ENCODE measurements at places on chromosomes 12 and 14.
A peak's percentile ranks its signal among the peaks of the same experiment; 100 is the strongest.

DNA sequence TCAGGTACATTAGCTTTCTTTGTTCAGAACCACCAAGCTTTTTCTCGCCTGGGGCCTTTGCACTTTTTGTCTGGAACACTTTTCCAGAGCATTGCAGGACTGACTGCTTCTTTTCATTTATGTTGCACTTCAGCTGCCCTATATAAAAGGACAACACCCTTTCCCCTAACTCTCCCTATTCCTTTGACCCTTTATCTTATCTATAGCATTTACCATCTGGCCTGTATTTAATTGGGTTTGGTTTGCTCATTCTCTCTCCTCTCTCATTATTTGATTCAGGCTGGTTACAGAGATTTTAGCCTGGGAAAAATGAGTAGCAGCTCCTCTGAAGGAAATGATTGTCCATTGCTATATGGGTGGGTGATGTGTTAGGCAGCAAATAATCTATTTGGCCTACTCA lies 165.4 kb downstream of the KICS2 start:
- DNase-seq = no peak

DNA sequence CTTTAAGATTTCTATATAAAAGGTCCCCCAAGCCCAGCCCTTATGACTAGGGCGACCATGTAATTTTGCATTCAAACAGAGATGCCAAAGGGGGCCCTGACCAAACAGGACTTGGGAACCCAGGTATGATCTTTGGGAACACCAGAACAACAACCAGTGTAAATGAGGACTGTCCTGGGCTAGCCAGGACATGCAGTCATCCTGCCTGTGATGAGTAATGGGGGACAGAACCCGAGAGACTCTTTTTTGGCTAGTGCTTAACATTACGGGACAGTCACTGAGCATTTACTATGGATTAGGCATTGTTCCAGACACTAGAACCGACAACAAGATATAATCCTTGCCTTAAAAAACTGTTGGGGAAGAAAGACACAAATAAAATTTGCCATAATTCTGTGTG lies 337.3 kb downstream of the CACNA1C start:
- no peak for DNase-seq

GRCh38 chr12:113222730-113223531 lies 1.7 kb downstream of the TPCN1 start:
- peak; percentile 4 for DNase-seq

DNA sequence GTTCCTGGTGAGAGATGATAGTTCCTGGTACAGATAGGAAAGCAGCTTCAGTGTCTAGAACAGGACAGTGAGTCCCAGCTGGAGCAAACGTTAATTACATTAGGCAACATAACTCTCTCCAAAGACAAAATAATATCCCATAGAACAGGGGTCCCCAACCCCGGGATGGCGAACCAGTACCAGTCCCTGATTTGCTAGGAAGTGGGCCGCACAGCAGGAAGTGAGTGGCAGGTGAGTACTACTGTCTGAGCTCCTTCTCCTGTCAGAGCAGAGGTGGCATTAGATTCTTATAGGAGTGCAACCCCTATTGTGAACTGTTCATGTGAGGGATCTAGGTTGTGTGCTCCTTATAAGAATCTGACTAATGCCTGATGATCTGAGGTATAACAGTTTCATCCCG lies 204.1 kb downstream of the NELL2 start:
- no peak for DNase-seq

GRCh38 chr14:95250140-95250769 lies 69.5 kb downstream of the CLMN start:
- no peak for DNase-seq

GRCh38 chr12:57693317-57693658 lies 644 bp upstream of the OS9 start:
- DNase-seq = no peak

DNA sequence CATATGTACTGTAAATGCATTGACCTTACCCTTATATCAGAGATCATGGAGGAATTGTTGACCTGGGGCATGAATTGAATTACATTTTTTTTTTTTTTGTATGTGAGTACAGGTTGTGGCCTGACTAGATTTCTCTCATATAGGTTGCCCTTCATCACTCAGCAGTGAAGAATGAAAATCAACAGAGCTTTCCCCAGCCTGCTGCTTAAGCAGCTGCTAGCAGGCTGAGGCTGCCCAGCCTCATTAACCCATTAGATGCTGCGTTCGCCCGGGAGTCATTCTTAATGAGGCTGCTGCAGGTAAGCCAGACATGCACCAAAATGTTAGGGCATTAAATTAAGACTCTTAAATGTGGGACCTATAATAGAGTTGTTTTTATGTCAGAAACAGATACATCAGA lies 236.0 kb downstream of the ETNK1 start:
- DNase-seq = no peak

- DNase-seq = no peak
These were observed 69.6 kb upstream of the PRMT8 start for GRCh38 chr12:3421191-3421978.

- DNase-seq = no peak
These were observed 1.5 kb downstream of the SYNE2 start for GRCh38 chr14:63854330-63854729.

DNA sequence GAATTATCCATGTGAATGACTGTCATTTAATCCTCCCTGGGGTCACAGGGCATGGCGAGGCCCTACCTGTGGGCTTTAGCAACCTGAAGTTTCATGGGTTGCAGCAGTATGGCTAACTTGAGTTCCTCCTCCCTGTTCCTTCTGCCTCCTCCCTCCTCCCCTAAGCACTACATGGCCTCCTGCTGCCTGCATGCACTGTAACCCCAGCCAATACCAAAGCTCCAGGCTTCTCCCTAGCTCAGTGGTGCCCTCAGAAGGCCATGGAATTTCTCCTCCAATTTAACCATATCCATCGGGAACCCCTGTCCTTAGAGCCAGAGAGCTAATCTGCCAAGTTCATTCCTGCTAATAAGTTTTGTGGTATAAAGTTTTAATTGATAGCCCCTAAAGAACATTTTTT lies 95.1 kb downstream of the NT5DC3 start:
- DNase-seq = no peak

DNA sequence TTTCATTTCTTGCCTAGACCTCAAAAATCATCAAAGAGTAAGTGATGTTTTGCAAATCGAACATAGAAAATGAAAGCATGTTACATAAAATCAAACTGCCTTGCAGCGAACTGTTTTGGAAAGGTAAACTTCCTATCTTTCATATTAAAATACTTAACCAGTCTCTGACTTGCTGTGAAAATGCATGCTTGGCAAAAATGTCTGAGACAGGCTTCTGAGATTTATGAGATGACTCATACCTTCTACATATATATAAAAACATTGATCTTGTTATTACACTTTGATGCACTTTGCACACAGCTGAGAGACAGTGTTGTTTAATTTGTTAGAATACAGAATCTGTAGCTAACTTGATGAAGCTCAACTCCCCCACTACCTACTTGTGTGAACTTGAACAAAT lies 179.1 kb downstream of the KITLG start:
- DNase-seq = no peak

DNA sequence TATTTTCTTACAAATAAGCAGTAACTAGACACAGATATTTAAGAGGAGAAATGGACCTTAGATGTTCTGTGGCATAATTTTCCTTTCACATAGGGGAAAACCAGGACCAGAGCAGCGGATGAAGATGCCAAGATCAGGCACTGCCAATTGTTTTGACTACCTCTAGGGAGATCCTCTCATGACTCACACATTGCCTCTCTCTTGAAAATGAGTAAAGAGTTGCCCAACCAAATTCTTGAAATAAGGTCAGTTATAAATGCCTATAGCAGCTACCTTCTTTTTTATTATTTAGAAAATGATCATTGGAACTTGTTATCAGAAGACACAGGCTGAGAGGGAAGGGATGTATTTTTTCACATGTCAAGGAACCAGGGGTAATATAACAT lies 263.4 kb upstream of the PLEKHG7 start:
- DNase-seq = no peak

DNA sequence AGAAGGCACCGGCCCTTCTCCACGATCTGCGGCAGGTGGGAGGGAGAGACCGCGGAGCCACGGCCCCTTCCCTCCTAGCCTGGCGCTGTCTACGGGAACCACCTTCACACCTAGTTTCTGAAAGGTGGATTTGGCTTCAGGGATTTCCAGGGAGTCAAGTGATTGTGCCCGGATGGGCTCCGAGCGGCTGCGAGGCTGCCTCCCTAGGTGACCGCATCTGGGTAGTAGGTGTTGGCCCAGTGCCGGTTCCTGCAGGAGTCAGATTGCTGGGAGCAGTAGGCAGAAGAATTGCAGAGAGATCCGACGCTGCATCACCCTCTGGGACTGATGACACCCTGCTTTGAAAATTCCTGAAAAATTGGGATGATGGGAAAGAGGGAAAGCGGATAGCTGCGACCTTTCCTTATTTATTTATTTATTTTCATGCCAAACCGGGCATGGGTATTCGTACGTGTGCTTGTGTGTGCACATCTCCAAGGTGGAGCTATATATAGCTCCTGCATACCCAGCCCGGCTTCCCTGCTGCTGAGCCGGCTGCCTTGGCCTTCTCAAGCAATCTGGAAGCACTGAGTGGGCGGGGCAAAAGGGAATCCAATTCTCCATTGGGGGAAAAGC lies 1.1 kb downstream of the CNTN1 start:
- no peak for DNase-seq

- no peak for DNase-seq
These were observed 21.8 kb downstream of the CCNK start for GRCh38 chr14:99502989-99503421.

- no peak for DNase-seq
These were observed 6.4 kb upstream of the TBPL2 start for GRCh38 chr14:55446833-55447232.

DNA sequence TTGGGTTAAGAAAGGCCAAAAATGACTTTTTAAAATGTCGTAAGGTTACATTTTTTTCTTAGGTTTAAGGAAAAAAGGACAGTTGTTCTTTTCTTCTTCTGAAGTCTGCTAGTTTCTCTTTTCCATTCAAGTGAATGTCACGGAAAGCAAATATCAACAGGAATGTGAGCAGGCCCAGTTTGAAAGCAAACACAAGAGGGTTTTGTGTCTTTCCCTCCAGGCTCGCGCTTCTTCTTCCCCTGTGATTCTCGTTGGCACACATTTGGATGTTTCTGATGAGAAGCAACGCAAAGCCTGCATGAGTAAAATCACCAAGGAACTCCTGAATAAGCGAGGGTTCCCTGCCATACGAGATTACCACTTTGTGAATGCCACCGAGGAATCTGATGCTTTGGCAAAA lies 85.4 kb downstream of the LRRK2 start:
- no peak for DNase-seq

DNA sequence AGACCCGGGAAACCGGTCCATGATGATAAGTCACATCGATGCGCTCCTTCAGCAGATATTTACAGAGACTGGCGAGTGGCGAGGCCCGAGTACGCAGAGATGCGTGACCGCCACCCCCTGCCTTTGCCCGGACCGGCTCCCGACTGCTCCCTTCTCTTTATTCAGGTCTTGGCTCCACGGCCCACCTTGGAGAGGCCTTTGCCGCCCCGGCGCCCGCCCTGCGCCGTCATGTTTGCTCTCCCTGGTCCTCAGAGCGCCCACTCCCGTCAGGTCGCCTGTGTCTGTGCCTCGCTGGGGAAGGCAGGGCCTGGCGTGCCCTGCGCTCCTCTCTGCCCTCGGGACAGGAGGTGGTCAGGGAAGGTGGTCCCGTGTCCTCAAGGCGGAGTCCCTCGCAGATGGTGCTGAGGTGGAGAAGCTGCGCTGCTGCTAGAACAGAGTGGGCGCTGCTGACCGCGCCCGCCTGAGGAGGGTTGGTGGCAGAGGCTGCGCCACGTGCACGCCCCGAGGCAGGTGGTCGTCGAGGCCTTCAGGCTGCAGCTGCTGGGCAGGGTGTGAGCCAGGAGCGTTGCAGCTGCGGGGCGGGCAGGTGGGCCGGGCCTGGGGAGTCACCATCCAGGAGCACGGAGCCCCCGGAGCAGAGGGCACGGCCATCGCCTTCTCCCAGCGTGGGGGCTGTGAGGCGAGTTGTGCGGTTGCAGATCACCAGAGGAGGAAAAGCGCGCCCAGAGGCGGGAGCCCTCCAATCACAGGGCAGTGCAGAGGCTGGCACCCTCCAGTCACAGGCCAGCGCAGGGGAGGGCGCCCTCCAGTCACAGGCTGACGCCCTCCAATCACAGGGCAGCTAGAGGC lies 27.2 kb downstream of the DDX51 start:
- DNase-seq = no peak

DNA sequence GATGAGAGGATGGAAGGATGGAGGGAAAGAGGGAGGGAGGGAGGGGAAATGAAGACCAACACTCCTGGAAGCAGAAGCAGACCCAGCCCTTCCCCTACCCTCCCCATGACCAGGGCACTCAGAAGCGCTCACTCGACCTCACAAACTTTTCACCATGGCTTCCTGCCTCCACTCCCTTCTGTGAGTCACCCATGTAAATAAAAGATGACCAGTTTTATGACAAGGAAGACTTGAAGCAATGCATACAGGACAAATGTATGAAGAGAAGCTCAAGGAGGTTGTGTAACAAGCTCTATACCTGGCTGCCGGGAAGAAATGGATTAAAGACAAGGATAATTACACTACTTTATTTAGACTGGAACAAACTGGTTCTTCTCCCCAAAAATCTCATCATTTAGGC lies 63.8 kb downstream of the CDC42BPB start:
- no peak for DNase-seq

DNA sequence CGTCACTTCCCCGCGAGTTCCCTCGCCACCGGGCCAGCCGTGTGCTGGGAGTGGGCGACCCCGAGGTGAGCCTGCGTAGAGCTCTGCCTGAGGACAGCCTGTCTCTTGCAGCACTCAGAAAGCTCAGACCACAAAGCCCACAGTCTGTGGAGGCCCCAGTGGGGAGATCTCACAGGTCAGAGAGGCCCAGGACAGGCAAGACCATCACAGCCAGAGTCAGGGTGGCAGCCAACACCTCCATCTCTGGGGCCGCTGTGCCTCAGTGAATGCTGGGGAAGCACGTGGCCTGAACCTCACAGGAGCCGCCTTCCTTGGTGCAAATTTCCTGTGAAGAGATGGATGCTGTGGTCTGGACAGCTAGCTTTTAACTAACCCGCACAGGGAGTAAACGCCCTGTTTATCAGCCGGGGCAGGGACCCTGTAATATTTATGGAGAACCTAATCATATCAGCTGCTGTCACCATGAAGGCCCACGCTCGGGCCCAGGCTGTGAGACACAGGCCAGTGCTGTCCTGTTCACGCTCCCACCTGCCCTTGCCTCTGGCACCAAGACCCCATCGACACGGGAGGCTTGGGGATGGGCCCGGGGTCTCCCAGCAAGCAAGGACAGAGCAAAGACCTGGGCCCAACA lies 56.9 kb downstream of the CDC42BPB start:
- no peak for DNase-seq
